T47D (cell line): ENCODE measurements at places on chromosomes 11 and 22.
A peak's percentile ranks its signal among the peaks of the same experiment; 100 is the strongest.

DNA sequence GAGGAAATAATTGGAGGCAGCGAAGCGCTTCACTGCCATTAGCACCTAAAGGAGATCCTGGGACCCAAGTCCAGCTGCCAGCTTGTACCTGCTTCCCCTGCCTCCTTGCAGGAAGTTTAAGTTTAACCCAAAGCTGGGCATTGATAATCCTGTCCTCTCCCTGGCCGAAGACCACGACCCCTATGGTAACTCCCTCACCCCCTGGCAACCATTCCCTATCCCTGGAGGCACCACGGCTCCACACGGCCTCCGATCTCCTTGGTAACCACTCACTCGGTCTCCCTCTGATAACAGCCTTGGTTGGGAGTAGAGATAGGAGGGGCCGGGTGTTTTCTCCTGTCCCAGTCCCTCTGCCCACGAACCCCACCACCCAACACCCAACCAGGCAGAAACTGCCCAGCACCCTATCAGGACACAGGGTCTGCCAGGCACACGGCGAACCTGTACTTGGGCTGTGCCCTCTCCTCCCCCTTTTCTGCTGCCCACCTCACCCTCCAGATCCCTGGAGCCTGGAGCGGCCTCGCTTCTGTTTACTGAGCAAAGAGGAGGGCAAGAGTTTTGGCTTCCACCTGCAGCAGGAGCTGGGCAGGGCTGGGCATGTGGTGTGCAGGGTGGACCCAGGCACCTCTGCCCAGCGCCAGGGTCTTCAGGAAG is 833 bp downstream of the NHERF4 start:
- no peak for DNase-seq

DNA sequence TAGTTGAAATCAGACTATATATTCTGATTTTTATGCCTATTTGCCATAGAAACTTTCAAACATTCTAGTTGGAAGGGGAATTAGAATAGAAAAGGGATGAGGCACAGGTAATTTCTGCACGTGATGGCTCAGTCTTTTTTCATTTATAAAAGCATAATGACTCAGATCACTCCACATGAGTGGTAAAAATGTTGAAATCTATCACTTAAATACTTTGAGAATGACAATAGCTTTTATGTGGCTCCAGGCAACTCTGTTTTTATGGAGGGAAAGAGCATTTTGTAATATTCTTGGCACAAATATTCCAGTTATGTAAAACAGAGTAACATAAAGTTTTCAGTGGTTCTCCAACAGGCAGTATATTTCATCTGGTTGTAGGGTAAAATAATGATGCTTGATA is 5.9 kb upstream of the MMP3 start:
- DNase-seq: no peak

DNA sequence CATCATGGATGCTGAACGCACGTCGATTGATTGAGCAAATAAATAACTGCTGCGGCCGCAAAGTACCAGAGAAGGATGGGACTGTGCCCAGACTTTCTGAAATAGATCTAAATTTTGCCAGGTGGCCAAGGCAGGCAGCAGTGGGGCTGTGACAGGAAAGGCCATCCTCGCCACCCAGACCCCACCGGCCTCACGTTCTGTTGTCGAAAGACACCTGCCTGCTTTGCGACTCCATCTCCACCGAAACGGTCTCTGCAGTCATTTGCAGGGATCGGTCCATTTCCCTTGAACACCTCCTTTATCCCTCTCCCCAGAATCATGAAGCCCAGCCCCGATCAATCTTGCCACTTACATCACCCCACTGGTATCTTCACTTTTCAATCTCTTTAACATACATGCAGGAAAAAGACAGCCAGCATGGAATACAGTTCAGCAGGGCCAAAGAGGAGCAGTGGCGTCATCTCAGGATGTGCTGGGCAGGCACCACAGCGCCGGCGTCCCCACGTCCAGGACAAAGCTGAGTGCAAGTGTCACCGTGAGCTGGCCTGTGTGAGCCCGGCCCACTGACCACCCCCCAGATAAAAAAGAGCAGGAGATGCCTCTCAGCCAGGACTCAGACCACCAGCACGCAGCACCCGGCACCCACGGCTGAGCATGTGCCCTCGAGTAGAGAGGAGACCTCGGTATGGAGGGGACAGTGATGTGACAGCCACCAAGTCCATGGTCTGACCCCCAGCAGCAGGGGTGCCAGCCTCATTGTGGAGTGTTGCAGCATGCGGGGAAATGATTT is 610.3 kb downstream of the TBC1D22A start:
- DNase-seq: no peak

DNA sequence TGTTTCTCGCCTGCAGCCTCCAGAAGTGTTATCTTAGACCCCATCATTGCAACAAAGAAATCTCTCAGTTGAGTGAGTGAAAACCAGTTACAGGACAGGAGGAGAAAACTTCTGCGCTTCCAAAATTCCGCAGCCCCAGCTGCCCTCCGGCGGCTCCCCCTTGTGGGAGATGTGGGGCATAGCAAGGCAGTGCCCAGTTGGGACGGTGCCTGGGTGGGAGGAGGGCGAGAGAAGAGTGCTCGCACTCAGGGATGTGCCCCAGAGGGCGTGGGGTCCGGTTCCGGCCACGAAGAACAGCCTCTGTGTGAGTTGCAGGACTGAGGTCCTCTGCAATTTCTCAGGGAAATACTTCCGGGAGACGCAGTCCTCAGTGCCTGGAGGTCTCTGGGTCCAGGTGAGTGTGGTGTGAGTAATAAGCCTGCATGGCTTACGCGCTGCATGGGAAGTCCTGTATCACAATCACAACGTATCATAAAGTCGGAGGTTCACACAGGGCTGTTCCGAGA is 87.0 kb upstream of the BLID start:
- DNase-seq: peak; percentile 73

- peak; percentile 81 for DNase-seq
These were observed 6.5 kb upstream of the RAB38 start for GRCh38 chr11:88181776-88182175.

- no peak for DNase-seq
These were observed 1.4 kb upstream of the PRSS23 start for GRCh38 chr11:86798988-86799387.

GRCh38 chr22:17192186-17192585 is 27.0 kb downstream of the ADA2 start:
- DNase-seq: no peak

DNA sequence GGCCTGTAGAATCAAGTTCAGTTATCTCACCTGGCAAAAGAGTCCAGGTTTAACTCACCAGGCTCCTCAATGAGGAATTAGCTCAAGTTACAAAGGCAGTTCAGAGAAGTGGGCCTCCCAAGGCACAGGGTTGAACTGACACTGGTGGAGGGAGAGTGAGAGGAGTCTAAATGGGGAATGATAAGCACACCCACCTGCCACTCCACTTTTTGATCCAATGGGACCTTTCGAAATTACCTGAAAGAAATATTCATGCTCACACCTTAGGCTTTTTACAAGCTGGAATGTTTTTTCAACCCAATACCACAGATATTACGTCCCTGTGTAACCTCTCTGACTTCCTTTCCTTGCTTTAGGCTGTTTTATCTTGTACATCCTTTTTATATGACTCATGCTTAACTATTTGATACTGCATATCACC is 642.7 kb upstream of the TENM4 start:
- no peak for DNase-seq

GRCh38 chr11:110962921-110963320 is 250.7 kb upstream of the ARHGAP20 start:
- no peak for DNase-seq

DNA sequence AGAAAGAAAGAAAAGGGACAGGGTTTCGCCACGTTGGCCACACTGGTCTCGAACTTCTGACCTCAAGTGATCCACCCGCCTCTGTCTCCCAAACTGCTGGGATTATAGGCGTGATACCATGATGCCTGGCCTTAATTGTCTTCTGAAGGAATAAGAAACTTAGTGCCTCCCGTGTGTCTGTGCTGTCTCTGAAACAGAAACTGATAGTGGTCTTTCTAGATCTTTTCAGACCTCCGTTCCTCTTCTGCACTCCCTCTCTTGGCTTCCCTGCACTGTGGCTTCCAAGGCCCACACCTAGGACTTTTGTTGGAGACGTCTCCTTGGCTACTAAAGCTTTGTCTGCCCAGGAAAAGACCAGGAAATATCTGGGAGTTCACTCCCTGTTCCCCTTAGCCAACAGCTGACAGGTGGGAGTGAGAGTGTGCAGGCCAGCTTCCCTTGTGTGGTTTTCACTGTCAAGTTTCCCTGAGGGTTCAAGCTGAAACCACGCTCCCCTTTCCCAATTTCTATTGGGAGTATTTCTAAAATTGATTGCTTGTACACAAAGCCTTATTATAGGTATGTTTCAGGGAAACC is 10.1 kb upstream of the HTR3B start:
- DNase-seq: no peak

GRCh38 chr22:36267896-36268485 is 15.1 kb downstream of the APOL1 start:
- no peak for DNase-seq

DNA sequence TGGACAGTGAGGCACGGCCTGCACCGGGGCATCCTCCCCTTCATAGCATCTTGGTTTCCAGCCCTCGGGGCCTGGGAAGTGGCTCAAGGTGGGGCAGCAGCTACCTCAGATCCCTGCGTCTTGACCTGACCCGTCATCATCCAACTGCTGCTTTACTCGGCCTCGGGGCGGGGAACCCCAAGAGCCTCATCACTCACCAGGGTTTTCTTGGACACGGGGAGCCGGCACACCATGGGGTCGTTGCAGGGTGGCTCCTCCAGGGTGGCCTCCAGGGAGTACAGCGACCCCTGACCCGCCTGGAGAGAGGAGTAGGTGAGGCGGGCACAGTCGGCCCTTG is 651 bp downstream of the CTSF start:
- no peak for DNase-seq

- no peak for DNase-seq
These were observed 3.0 kb downstream of the PKP3 start for GRCh38 chr11:396948-397548.

- no peak for DNase-seq
These were observed 25.5 kb downstream of the RTN4R start for GRCh38 chr22:20242393-20243175.

DNA sequence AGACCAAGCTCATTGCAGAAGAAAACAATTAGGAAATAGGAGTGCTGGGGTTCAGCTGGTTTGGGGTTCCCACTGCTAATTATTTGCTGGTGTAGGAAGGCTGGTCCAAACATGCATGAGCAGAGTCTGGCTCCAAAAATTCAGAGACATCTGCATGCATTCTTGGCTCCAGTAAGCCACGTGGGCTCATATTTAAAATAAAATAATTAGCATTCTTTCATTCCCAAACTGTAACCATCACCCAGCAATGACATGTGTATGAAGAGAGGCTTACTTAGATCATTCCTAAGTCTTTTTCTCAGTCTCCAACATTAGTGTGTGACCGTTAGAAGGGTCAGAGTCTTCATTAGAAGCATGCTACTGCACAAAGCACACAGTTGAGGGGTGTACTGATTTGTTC is 58.4 kb downstream of the EFCAB6 start:
- DNase-seq: no peak

- no peak for DNase-seq
These were observed 42.4 kb downstream of the ADAMTS8 start for GRCh38 chr11:130386056-130386455.

DNA sequence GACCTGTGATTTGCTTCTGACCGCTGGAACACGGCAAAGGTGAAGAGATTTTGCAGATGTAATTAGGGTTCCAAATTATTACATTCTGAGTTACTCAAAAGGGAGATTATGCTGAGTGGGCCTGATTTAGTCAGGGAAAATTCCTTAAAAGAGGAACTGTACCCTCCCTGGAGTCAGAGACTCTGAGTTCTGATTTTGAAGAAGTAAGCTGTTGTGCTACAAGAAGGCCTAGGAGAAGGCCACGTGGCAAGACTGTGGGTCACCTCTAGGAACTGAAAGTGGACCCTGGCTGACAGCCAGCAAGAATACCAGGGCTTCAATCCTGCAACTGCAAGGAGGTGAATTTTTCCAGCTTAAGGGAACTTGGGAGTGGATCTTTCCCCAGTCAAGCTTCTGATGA is 45.3 kb downstream of the CHRDL2 start:
- DNase-seq: no peak

DNA sequence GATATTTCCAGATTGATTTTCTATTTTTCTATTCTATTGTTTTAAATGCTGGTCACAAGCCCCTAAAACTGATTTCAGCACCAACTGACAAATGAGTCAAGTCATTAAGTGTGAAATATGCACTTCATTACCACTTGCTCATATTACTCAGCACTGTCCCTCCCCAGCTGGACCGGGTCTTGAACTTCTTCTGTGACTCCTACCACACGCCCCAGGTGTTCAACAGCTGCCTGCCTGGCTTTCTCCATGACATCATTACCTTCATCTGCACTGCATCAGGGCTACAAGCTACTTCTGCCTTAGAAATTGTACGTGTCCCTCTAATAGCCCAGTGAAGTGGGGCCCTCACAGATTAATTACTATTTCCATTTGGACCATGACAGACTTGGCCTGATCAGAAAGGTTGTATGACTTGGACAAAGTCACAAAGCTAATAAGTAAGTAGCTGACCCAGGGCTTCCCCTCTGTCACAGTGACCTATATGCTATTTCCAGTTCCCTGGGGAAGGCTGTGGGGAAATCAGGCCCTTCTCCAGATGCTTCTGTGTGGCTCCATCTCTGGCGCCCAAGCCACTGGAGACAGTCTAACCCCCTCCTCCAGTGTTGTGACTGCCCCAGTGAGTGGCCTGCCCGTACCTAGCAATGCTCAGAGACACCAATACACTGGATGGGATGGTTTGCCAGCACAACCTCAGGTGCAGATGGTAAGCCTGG is 18.1 kb downstream of the TBC1D10A start:
- no peak for DNase-seq

DNA sequence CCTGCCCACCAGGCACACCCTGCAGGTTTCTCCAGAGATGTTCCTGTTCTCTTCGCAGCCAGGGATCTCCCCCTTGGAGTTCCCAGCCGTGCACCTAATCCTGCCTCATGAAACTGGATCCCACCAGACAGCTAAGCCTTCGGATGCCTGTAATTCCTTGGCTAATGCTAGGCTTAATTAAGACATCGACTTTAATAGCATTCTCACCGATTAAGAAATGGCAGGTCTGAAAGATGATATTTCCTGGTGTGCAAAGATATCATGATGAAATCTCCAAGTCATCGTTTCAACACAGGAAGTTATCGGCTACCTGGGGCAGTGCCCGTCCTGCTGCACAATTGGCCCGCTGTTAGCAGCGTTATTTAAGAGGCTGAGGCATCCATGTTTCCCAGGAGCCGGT is 41.5 kb upstream of the CCND1 start:
- DNase-seq: no peak

GRCh38 chr11:2533587-2534133 is 88.9 kb downstream of the KCNQ1 start:
- DNase-seq: peak; percentile 11

DNA sequence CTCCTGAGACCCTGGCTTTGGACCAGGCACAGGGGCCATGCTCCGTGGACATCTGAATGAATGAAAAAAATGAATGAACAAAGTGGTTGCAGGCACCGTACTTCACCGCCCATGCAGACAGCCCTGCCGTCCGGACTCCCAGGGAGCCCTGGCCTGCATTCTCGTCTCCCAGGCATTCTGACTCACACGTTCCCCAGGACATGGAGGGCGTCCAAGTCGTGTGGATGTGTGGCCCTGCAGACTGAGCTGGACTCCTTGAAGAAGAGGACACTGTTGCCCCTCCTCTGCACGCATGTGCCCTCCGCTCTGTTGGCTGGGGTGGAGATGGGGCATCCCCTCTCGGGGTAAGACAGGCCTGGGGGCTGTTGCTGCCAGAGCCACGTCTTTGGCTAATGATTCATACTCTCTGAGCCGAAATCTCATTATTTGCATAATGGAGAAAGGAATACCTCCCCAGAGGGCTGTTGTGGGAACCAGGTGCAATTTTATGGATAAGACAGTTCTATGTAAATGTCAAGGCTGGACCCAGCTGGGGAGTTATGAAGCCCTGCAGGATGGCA is 49.7 kb downstream of the RTL6 start:
- no peak for DNase-seq

GRCh38 chr22:19806213-19807160 is 45.9 kb downstream of the TBX1 start:
- DNase-seq: peak; percentile 72
